ENCODE measurements at places on chromosomes 1 and 21.

DNA sequence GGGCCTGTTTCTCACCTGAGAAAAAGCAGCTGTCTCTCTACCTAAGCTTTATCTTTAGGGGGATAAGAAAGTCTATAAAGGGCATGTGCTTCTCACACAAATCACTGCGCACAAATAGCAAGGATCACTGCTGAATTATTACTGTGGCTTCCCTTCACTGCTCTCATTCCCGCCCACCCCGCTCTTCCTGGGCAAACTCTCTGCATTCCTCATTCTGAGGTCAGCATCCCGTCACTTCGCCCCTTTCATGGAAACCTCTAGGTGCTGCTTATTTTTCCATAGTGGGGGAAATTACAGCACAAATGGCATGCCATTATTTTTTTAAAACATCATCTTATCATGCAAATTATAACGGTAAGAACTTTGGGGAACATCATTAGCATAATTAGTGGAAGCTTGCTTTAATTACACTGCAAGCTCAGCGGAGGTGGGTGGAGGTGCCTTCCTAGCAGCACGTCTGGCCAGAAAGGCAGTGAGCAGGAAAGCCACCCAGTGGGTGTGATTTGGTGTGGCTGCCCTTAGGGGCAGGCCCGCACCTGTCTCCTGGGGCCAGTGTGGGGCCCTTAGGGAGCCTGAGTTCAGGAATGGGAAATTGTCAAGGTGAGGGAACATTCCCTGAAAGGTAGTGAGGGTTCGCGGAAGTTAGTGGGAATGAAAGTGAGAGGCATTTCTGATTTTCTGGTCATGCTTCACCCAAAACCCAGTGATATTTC, 105.9 kb downstream of the LAMC2 start:
- peak; percentile 14 for DNase-seq

DNA sequence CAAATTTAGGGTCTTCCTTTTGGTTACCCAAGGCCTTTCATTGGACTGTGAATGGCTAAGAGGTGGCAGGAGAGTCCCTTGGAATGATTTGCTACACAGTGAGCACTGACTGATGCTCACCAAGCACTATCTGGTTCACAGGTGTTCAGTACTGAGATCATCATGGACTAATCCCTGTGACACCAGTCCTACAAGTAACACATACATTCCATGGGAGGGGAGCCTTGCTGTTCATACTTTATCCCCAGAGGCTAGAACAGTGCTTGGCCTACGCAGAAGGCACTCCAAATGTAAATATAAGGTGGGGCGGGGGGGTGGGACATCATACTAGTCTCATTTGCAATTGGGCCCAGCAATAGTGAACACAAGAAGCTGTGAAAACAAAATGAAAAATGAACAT, 20.5 kb upstream of the TMEM200B start:
- no peak for DNase-seq

DNA sequence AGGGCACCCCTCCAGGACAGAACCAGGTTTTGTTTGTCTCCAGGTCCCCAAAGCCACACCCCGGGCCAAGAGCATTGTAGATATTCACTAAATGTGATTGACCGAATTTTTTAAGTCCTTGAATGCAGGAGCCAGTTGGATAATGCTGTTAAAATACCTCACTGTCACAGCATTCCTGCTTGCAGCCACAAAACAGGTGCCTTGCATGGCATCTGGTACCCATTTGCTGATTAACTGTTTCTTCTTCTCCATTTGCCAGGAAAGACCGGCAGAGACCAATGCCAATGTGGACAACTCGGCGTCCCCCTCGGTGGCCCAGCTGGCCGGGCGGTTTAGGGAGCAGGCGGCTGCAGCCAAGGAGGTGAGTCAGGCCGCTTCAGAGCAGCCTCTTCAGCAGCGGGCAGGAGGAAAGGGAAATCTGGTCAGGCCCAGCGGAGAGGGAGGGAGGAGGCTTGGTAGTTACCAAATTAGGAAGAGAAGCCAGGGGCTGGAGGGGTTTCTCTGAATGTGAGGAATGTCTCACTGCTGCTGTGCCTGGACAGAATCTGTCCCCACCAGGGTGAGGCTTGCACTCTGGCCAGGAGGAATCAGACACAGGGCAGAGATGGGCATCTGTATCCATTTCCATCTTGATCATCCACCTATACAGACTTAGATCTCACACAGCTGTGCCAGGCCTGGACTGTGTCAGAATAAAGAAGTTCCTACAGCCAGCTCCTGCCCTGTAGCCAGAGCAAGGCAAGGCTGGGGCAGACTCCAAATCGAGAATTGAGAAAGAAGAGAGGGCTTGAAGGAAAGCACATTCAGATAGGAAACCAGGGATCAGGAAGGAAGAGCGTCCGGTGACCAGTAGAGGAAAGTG, 37.9 kb upstream of the MPZL1 start:
- DNase-seq = no peak

DNA sequence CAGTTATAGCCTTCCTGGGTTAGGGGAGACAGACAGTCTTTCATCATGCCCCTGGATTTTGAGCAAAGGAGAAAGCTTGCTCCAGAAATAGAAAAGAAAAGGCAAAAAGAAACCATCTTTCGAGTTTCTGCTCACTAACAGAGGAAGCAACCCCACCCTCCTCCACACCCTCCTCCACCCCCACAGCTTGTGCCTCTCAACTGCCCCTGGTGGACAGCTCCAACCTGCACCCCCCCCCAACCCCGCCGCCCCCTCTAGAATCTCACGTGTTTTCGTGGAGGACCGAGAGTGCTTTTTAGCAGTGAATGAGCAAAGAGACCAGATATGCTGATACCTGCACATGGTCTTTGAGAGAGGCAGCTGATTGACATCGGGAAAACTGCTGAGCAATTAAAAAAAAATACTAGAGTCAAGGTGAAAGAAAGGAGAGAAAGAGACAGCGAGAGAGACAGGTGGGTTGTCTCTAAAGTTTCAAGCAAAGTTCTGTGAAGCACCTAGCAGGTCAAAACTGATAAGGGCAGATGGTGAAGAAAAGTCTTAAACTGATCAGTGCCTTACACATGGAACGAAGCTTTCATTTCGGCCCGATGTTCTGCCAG, 358.3 kb downstream of the KIF26B start:
- no peak for DNase-seq

GRCh38 chr1:243469497-243469896, 213.7 kb downstream of the SDCCAG8 start:
- no peak for DNase-seq
